Fibroblast of villous mesenchyme (primary cell): ENCODE measurements at places on chromosomes 3 and 15.

DNA sequence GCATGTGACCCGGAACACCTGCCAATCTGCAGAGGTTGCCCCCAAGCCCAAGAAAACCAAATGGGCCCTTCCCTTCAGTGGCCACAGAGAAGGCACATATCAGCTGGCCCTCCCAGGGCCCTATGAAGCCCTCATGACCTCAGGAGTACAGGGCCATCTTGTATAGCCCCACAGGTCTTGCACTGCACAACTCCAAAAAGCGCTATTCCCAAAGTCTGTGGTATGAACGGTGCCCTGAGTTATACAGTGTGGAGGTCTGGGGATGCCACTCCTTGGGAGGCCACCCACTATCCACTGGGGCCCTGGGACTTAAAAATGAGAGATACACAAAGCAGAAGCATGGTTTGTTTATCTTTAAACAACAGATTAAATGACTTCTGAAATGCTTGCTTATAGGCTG, 61.5 kb downstream of the CAPN7 start:
- no peak for DNase-seq

- no peak for DNase-seq
Observed at GRCh38 chr3:100640633-100641032, 31.2 kb downstream of the ADGRG7 start.

DNA sequence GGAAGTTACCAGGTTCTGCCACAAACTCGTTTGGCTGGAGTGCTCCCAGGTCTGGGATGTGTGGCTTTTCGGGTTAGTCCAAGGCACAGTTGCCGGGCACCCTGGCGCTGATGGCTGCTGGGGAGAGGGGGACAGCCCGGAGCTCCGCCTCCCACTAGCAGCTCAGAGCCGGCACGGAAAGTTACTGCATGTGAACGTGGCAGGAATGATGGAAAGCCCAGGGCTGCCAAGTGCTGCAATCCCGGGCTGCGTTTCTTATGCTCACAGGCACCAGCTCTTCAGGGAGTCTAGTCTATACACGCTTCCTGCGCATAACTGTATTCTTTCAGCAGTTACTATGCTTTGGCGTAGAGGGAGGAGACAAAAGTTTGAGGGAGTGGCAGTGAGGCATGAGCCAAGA, 141.8 kb upstream of the ICE2 start:
- no peak for DNase-seq

- DNase-seq = no peak
Observed at GRCh38 chr15:54564166-54564565, 585.9 kb downstream of the UNC13C start.

DNA sequence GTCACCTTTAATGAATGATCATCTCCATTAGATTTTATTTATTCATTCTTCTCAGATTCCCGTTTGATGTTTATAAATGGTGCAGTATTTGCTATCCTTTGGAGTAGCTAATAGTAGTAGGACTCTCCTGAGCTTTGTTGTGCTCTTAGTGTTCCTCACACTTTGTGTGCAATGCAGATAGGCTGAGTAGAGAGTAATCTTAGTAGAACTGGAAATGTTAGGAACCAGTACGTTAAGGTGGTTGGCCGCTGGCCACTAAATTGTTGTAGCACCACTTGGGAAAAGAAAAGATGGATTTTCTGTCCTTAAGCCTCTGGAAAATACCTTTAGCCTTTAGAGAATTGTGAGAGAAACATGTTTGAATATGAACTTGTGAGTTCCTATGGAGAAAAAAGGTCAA, 19.9 kb upstream of the EBLN2 start:
- no peak for DNase-seq

DNA sequence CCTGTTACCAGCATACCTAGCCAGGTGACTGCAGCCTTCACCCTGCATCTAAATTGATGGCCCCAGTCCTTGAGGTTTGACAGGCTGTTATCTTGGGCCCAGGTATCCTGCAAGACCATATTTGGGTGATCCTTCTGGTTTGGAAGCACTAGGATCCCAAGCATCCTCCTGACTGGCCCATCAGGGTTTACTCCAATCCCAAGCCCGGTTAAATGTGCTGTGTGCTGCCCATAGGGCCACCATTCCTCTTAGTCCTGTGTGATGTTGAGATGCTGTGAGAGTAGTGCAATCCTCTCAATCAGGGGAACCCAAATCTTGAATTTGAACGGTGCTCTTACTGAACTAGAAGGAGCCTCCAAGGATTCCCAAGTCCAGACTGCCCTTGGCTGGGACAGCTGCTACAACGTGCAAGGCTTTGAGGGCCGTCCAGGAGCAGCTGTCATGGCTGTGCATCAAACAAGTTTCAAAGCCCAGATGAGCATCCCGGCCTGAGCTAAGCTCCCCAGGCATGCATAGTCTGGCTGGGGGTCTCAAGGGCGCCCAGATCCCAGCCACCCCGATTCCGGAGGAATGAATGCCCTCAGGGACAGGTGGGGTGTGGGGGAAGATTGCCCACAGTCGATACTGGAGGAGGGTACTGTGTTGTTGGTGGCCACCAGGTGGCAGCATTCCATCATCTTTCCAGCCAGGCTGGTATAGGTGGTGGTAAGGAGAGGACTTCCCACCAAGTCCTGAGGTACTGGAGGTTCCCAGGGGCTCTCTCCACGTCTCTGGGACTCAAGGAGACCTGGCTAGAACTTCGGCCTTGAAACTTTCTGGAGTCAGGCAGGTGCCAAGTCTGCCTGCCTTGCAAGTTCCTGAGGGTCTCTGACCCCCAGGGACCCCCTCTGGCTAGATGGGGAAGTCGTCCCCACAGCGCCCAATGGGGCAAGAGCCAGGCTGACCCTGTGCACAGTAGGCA, 32.6 kb downstream of the RBM5 start:
- peak; percentile 79 for DNase-seq

- DNase-seq = no peak
Observed at GRCh38 chr3:60555686-60556354, 695.4 kb downstream of the FHIT start.
